ENCODE measurements at places on chromosomes 11 and 22.

DNA sequence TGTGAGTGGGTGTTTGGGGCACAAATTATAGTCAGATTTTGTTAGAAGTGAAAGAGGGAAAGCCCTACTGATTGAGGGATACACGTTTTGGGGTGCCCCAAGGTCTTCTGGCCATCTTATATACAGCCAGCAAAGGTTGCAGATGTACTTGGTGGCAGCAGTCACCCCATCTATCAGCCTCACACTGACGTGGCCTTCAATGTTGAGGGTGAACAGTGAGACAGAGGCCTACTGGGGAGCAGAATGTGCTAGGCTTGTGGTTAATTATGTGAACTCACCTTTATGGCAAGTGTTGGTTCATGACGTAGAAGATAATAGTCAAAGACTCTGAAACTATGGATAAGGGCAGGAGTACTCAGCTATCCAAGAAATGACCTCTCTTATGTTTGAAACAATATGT lies 121.2 kb downstream of the TRIM44 start:
- DNase-seq: no peak

GRCh38 chr11:83725269-83725560 lies 439.0 kb upstream of the CCDC90B start:
- no peak for DNase-seq

DNA sequence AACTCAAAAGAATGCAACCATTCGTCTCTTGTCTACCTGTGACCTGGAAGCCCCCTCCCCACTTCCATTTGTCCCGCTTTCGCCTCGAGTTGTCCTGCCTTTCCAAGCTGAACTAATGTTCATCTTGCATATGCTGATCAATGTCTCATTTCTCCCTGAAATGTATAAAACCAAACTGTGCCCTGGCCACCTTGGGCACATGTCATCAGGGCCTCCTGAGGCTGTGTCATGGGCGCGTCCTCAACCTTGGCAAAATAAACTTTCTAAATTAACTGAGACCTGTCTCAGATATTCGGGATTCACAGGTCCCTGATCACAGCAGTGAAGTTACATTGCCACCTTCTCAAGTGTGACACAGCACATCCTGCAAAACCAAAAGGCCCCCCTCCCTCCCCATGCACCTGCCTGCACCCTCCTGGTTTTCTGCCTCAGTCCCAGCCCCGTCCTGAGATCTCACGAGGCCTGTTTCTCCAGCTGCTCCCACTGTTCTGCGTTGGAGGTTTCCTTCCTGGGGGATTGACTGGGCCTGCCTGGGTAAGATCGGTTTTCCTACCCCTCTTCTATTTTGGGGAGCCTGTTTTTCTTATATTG lies 1328.7 kb downstream of the TBC1D22A start:
- DNase-seq: no peak

DNA sequence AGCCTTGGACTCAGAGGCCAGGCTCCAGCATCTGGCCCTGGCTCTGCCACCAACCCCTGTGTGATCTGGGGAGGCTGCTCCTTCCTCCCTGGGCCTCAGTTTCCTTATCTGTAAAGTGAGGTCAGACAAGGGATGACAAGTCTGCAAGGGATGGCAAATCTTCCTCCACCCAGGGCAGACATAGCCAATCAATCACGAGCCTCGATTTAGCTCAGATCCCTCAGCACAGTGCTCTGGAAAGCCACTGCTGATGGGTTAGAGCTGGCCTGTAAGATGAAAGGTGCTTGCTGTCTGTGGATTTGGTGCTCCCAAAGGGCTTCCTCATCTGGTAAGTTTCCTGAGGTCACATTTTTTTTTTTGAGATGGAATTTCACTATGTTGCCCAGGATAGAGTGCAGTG lies 20.2 kb downstream of the NPTXR start:
- DNase-seq: no peak

- DNase-seq: no peak
Measured at GRCh38 chr22:26453812-26454500, 24.9 kb downstream of the ASPHD2 start.

DNA sequence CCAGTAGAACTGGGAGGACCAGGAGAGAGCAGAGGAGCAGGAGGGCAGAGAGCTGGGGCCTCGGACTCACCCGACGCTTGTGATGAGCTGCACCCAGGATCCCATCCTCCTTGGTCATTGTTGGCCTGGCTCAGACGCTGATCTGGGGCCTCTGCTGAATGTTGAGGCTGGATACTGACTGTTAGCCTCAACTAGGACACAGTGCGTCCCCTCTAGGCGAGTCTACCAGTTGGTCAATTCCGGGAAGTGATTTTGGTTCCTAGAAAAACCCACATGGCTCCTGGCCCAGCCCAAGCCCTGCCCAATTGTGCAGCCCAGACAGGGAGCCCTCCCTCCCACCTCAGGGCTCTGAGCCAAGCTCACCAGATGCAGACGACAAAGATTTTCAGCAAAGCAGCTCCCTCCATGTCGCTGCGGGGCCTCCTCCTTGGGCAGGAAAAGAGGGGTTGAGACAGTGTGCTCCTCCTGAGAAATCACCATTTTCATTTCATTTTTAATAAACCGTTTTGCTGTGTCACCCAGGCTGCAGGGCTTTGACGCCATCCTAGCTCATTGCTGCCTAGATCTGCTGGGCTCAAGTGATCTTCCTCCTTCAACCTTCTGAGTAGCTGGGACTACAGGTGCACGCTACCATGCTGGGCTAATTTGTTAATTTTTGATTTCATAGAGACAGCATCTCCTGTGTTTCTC lies at the start of gene APOL4:
APOL4 (minus strand) TSS at position 180 of the 690 bp plus-strand sequence; CDS start at position 105, 75 bp downstream.
- DNase-seq: no peak

- no peak for DNase-seq
Measured at GRCh38 chr22:17570851-17571631, 7.7 kb downstream of the SLC25A18 start.

- no peak for DNase-seq
Measured at GRCh38 chr11:78149646-78150045, 10.2 kb upstream of the ALG8 start.

DNA sequence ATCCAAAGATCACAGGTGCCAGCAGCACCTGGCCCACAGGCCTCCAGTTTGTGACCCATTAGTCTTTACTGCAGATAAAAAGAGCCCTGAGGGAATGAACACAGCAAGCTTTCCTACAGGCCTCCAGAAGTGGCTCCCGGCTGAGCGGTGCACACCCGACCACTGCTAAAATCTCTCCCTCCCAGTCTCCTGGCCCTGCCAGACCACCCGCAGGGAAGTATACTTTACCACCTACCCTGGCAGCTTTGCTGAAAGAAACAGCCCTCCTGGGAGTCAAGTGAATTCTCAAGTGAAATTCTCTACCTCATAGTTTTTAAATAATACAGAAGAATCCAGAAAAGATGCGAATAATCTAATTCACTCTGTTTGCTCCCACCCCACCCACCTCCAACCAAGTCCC lies 15.4 kb upstream of the MTNR1B start:
- DNase-seq: no peak

- no peak for DNase-seq
Measured at GRCh38 chr11:75421902-75422247, 11.1 kb downstream of the KLHL35 start.

- no peak for DNase-seq
Measured at GRCh38 chr22:33529424-33530113, 390.7 kb downstream of the LARGE1 start.

DNA sequence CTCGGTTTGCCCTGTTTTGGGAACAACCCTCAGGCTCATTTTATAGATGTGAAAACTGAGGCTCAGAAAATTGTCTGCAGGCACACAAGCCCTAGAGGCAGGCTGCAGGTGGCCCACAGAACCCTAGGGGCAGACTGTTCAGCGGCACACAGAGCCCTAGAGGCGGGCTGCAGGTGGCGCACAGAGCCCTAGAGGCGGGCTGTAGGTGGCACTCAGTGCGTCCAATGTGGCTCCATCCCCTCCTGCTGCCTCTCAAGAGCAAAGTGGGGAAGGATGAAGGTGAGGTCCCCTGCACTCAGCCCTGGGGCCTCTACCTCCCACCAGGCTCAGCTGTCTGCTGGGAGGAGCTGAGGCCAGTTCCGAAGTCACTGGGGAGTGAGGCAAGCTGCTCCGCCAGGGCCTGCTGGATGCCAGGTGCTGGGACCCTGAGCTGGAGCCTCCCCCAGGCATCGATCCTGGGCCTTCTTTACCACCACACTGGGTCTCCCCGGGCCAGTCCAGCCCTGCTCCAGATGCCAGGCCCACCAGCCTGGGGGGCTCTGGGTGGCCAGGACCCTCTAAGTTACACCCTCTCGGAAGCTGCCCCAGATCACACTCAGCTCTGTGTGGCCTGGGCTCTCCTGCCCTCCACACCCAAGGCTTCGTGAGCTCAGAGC lies 2.3 kb downstream of the ACY3 start:
- no peak for DNase-seq

- DNase-seq: no peak
Measured at GRCh38 chr11:66686100-66686785, 8.6 kb upstream of the RBM4B start.

DNA sequence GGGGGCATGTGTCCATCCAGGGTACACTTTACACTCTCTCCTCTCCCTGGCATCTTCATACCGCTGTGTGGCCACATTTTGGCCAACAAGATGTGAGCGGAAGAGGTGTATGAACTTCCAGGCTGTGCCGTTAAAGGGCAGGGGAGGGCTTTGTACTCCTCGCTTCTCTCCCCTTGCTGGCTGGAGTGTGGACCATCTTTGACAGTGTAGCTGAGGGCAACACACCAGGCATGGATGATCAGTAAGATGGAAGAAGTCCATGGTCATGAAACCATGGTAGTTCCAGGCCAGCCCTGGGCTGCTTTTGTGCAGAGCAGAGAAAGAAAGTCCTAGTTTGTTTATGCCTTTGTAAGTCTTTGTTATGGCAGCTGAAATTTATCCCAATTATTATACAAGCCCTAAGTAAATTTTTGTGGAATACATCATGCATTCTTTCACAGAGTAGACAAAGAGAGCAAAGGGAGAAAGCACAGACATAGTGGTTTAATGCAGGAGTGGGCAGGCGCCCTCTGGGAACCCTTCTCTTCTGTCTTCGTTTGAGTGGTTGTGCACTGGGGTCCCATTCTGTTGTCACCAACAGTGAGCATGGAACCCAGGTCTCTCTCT lies 70.4 kb downstream of the FBXO7 start:
- DNase-seq: no peak

DNA sequence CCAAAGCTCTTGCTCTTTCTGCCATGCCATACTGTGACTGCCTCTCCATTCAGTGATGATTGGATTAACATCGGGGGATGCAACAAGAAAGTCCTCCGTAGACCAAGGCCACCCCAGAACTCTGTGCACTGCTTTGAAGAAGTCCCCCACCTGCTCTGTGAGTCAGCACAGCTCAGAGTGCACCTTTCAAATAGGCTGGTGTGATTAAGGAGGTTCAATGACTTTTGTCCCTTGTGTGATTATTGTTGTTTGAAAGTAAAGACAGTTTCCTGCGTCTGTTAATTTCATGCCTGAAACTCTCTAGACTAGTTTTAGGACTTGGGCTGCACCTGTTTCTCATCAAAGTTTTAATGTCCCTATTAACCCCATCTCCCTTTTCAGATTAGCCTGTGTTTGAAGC lies 33.0 kb upstream of the DBX1 start:
- DNase-seq: no peak

- no peak for DNase-seq
Measured at GRCh38 chr11:2088746-2089535, 50.2 kb downstream of the IGF2 start.

DNA sequence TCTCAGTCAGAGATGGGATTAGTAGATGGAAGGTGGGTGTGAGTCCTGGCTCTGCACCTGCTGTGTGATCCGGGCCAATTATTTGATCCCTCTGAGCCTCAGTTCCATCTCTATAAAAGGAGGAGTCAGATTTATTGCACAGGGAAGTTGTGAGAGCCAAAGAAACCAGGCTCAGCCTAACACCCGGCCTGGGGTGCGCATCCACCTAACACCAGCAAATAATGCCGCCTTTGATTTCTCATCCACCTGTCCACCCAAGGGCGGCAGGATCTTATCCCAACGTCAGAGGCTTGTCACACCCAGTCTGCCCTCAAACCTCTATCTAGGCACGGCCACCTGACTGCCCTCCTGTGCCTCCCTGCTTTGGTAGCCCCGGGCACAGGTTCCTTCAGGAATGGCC lies 2.4 kb downstream of the CRYBB2 start:
- DNase-seq: no peak

GRCh38 chr11:56961609-56962008 lies 27.1 kb upstream of the OR5AK2 start:
- no peak for DNase-seq

DNA sequence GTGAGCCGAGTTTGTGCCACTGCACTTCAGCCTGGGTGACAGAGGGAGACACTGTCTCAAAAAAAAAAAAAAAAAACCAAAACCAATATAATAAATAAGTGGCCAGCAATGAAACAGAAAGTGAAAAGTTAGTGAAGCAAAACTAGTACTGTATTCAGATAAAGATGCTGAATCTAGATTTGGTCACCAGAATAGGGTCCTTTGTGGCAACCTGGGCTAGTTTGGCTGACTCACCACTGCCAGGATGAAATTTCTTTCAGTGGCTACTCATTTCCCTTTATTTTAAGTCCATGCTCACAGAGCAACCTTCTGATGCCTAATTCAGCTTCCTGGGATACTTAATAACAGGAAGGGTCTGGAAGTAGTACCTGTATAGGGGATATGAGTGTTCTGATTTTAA lies 26.0 kb downstream of the LIMK2 start:
- no peak for DNase-seq

DNA sequence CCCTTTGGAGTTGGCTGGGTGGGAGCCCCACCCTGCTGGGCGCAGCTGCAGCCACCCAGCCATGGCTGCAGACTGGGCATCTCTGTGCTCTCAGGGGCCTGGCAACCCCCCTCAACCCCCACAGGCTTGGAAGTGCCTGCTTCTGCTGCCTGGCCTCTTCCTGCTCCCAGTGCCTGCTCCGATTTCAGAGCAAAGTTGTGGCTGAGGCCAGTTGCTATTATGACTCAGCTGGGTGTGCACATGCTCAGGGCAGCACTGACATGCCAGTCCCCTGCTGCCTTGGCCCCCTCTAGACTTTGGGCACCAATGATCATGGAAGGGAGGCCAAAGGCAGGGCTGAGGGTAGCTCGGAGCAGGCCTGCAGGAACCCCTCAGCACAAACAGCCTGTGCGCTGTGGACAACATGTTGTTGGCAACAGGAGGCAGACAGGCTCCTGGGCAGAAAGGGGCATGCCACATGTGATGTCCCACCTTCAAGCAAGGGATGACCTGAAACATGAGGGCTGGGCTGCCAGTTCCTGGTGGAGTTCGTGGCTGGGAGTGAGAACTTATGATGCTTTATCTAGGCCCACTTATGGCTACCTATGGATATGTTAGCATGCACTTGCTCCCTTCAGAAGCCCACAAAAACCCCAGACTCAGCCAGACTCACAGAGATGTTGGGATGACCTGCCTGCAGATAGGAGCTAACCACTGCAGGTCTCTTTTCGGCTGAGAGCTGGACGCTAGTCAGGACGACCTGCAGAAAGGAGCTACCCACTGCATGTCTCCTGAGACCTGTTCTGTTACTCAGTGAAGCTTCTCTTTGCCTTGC lies 96.4 kb upstream of the AMOTL1 start:
- no peak for DNase-seq

DNA sequence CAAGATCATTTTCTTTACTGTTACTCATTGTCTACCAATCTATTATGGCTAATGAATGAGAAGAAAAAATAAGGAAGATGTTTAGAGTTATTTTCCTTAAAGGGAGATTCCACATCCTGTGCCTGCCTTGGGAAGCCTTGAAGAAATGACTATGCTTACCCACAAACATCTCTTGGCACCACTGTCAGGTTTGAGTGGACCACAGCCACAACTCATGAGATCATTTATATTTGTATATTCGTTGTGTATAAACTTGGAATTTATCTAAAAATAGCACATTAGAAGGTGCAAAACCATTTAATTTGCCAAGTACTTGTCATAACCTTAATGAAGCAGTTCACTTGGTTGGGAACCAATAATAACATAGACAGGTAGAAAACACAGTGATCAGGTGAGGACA lies 740.8 kb downstream of the DLG2 start:
- DNase-seq: no peak
